HuH-7.5 (cell line): ENCODE measurements at places on chromosomes 1 and 21.

GRCh38 chr1:87926921-87927320 lies 598.2 kb downstream of the LMO4 start:
- DNase-seq = no peak

- no peak for DNase-seq
Measured at GRCh38 chr21:25176637-25177412, 430.5 kb downstream of the MRPL39 start.

GRCh38 chr1:71621785-71622184 lies 541.0 kb upstream of the ZRANB2 start:
- no peak for DNase-seq

DNA sequence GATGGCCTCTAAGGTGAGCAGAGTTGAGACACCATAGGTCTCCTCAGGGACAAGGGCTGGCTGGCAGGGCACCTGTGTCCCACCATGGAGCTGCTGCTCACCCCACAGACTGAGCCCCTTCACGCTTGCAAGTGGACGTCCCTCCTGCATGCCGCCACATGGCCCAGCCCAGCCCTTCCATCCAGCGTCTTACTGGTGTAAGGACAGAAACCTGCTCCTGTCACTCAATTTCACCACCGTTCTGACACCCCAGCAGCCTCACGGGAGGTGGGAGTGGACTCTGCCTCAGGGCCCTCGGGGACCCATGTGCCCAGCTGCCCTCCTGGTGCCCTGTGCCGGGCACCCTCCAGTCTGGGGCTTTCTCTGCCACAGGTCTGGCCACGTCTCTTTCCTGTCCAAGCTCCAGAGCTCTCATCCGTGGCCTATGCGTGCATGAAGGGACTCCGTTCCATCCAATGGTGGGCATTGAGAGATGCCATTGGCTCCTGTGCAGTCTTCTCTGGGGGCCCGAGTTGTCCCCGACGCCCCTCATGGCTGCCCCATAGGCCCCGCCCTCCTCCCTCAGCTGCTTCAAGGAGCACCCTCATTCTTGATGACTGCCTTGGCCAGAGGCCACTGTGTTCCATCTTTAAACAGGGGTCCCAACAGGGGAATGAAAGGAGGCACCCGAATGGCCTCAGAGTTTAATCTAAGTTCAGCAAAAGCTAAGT lies 42.6 kb upstream of the COL6A1 start:
- DNase-seq = no peak

DNA sequence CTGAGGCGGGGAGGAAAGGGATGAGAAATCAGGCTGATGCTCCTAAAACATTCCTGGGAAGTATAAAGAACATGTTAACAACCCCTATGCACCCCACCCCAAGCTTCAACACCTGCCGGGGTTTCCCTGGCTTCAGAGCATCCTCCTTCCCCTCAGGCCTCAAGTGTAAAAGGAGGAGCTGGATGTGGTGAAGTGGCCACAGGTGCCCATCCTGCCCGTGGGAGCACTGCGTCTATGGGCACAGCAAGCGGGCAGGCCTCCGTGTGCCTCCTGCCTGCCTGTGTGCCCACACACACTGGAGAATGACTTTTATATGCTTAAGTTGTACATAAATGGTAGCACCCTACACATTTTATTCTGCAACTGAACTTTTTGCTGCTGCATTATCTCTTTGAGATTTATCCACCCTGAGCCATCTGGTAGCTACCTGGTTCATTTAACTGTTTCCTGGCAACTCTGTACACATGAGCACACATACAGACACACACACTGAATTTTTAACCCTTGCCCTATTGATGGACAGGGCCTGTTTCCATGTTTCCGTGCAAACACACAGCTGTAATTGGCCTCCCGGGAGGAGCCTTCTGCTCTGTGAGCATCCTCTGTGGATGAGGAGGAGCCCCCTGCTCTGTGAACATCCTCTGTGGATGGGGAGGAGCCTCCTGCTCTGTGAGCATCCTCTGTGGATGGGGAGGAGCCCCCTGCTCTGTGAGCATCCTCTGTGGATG lies 13.4 kb upstream of the FTCD start:
- DNase-seq = no peak

DNA sequence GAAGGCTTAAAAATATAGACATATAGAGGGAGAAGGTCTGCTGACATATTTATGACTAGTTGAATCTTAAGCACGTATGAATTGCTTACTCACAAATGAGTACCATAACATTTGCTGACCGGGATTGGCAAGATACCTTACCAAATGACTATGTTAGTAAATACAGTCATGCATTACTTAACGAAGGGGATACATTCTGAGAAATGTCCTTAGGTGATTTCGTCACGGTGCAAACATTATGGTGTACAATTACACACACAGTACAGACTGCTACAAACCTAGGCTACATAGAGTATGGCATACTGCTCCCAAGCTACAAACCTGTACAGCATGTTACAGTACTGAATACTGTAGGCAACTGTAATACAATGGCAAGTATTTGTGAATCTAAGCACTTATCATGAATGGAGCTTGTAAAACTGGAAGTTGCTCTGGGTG lies 19.4 kb upstream of the UBE2U start:
- no peak for DNase-seq

DNA sequence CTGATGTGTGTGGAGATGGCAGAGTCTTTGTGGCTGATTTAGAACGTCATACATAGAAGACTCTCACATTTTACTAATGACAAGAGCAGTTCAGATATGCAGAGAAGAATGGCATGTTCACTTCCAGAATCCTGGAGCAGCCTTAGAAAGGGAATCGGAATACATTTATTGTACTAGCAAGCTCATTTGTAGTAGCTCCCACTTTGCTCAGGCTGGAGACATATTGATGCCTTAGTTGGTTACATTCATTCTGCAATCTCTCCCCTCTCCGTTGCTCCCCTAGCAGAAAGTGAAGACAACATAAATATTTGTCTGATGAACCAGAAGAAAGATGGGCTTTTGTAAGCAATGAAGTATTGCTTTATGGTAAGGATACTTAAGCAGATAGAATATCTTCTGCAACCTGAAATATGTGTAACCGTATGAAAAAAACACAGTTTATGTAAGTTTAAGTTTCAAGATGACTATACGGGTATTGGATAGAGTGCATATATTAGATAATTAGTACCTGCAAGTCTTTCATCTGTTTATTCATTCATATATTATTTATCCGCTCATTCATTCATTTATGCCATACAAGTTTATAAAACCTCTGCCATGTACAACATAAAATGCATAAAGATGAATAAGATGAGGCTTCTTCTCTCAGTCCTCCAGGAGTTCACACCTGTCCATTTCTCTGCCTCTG lies 135.7 kb downstream of the CNIH3 start:
- no peak for DNase-seq
